ENCODE measurements at places on chromosomes 7 and 10. TPM values are rescaled to one million over a fixed set of nuclear protein-coding genes. Genes with fewer than 3 reads are reported as not detected.
A peak's percentile ranks its signal among the peaks of the same experiment; 100 is the strongest.

The TBX20 gene
- not detected for total RNA-seq

The GDF10 gene
- total RNA-seq, result not detected

The OR6B1 gene
- total RNA-seq, result not detected

The TRIM74 gene
- total RNA-seq, result not detected

The GPR37 gene
- not detected for total RNA-seq

The ACBD7 gene
- 0.81 TPM for total RNA-seq

The CALD1 gene
- 1,139 TPM for total RNA-seq

The TACC2 gene
- total RNA-seq, result 20.7 TPM

The VKORC1L1 gene
- total RNA-seq, result 46.0 TPM

The CLDN3 gene
- not detected for total RNA-seq

The MYH16 gene
- total RNA-seq, result not detected

GRCh38 chr10:68900427-68901104, 549 bp upstream of the DDX50 start:
- H3K4me1 ChIP-seq, result peaks cover 41% of the 10 kb centered on the region
- H3K27me3 ChIP-seq, result no peaks in the 10 kb centered on the region
- peak overlapping the region; percentile 94 for H3K4me3 ChIP-seq
- peak overlapping the region; percentile 98 for H3K27ac ChIP-seq
- H3K36me3 ChIP-seq, result peaks cover 18% of the 10 kb centered on the region

DNA sequence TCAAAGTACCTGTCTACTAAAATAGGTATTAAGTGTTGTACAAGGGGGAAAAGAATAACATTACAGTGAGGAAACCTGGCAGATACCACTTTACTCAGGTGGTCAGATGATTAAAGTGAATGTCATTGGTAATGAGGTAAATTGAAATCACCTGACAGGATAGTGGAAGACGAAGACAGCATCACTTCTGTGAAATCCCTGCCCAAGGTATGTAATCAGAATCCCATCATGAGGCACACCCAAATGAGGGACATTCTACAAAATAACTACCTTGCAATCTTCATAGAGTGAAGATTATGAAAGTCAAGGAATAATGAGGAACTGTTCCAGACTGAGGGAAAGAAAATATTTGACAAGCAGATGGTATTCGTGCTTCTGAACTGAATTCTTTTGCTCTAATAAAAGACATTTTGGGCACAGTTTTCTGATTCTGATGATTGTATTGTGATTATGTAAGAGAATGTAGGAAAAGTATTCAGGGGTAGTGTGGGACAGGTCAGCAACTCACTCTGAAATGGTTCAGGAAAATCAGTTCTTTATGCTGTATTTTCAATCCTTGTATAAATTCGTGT, 33.3 kb upstream of the ARMS2 start:
- no peak for DNase-seq
- H3K27ac ChIP-seq, result peak overlapping the region; percentile 82
- H3K4me1 ChIP-seq, result peaks cover 55% of the 10 kb centered on the region
- peaks cover 4% of the 10 kb centered on the region for H3K27me3 ChIP-seq
- H3K36me3 ChIP-seq, result peaks cover 11% of the 10 kb centered on the region

- no peak overlapping the region for H3K27ac ChIP-seq
- peaks cover 10% of the 10 kb centered on the region for H3K4me1 ChIP-seq
- H3K36me3 ChIP-seq, result no peaks in the 10 kb centered on the region
- no peak for DNase-seq
- no peak overlapping the region for H3K4me3 ChIP-seq
- H3K27me3 ChIP-seq, result no peaks in the 10 kb centered on the region
Observed at GRCh38 chr7:18489624-18490023, 5.9 kb upstream of the HDAC9 start.

DNA sequence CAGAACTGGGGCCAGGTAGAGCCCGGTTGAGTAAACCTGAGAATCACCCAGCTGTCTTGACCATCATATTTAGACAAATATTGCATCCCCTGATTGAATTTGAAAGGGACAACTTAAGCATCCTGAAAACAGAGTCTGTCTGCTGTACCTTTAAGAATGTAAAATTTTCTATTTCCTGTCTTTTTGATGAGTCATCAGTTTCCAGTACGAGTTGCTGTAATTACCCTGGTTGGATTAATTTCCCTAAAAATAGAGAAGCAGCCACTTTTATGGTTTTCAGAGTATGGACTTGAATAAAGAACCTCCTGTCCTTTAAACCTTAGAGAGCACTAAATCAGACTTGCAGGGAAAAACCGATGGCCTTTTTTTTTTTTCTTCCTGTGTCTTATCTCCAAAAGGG, 164.6 kb upstream of the SH2B2 start:
- peak overlapping the region; percentile 88 for H3K27ac ChIP-seq
- H3K4me3 ChIP-seq, result peak overlapping the region; percentile 63
- peaks cover 47% of the 10 kb centered on the region for H3K4me1 ChIP-seq
- no peaks in the 10 kb centered on the region for H3K36me3 ChIP-seq

GRCh38 chr7:103379270-103379975, 32.0 kb downstream of the PSMC2 start:
- DNase-seq, result no peak
- no peak overlapping the region for H3K27ac ChIP-seq
- no peaks in the 10 kb centered on the region for H3K36me3 ChIP-seq

DNA sequence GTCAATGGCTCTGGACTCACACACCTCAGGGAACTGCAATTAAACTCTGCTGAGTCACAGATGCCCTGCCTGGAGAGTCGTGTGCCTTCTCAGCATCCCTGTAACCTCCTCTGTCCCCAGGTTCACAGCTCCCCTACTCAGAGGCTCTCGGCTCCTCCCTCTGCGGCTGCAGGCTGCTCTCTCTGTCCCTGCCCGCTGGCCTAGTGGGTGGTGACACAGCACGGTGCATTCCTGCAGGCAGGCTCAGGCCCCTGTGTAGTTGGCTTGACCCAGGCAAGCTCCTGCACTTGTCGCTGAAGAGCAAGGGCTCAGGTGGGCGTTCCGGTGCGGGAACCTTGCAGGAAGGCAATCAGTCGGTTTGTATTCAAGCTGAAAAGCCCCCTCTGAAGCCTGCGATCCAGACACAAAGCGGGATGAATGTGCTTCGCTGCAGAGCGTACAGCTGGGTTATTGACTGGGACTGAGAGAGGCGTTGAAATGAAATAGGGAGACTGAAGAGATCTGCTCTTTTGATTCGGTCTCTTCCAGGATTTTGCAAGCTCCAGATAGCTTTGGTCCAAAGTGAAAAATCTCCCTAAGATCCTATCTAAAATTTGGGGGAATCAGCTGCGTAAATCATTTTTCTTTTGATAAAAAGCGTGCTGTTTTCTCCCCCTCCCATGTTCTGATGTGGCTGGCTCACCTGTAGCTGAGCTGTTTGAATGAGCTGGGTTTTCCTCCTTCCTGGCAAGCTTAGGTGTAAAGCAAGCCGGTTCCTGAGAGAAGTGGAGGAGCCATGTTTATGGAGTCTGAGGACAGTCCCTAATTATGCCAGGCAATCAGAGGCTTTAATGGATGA, 208.7 kb upstream of the PHYHIPL start:
- DNase-seq, result no peak
- H3K4me3 ChIP-seq, result no peak overlapping the region
- peaks cover 10% of the 10 kb centered on the region for H3K27me3 ChIP-seq
- H3K27ac ChIP-seq, result no peak overlapping the region
- no peaks in the 10 kb centered on the region for H3K36me3 ChIP-seq

- peaks cover 8% of the 10 kb centered on the region for H3K4me1 ChIP-seq
- no peak overlapping the region for H3K27ac ChIP-seq
- H3K27me3 ChIP-seq, result no peaks in the 10 kb centered on the region
Observed at GRCh38 chr10:95300022-95300539, 9.3 kb upstream of the PDLIM1 start.

- H3K4me3 ChIP-seq, result no peak overlapping the region
- DNase-seq, result peak; percentile 24
- H3K4me1 ChIP-seq, result peaks cover 50% of the 10 kb centered on the region
- peaks cover 9% of the 10 kb centered on the region for H3K27me3 ChIP-seq
- H3K36me3 ChIP-seq, result no peaks in the 10 kb centered on the region
Observed at GRCh38 chr10:78337646-78338391, 304.2 kb downstream of the RPS24 start.

DNA sequence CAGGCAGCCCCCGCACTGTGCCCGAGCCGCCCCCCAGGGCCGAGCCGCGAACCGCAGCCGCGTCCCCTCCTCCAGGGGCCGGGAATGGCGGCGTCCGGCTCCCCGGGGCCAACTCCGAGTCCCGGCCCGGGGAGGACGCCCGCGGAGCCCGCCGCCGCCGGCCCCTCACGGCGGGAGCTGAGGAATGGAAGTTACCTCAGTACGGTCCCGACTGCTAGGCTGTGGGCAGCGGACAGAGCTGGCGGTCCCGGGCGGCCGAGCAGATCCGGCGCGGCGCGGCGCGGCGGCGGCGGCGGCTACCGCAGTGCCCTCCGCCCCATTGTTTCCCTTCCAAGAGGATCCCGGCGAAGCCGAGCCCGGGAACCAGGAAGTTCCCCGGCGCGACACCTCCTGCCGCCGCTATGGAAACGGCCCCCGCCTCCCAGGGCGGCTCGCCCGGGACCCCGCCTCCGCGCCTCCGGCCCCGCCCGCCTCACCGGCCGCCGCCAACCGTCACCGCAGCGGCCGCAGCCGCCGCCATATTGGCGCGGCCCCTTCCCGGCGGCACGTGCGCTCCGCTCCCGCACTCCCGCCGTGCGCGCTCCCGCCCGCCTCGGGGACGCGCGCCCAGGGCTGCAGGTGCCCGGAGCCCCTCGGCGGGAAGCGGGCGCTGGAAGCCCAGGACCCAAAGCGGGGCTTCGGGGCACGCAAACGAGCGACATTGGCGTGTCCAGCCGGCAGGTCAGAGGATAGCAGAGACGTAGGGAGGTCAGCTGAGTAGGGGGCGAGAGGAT, at the start of gene USP6NL:
TSS of gene USP6NL (minus strand) at position 403 of the 773 bp plus-strand sequence. CDS start 14,016 bp downstream, outside the sequence.
- H3K27me3 ChIP-seq, result no peaks in the 10 kb centered on the region
- peak; percentile 68 for DNase-seq
- peak within 1 kb of the TSS; percentile 95 for H3K4me3 ChIP-seq
- H3K4me1 ChIP-seq, result peaks cover 56% of the 10 kb centered on the region

DNA sequence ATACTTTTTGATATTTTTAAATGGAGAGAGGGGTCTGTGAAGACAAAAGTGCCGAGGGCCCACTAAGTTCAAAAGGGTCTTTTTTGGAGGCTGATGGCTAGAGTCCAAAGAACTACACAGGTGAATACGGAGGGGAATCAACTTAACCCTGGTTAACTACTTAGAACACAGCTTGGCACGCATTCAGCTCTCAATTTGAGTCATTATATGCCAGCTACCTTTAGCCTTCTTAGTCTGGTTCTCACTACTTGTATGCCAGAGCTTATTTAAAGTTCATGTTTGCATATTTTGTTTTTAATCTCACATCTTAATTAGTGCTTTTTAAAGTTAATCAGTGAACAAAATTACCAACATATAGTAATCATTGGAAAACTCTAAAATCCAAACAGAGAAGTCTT, 80.8 kb downstream of the VWDE start:
- DNase-seq, result no peak
- H3K27me3 ChIP-seq, result no peaks in the 10 kb centered on the region
- no peaks in the 10 kb centered on the region for H3K36me3 ChIP-seq
- no peak overlapping the region for H3K27ac ChIP-seq
- H3K4me1 ChIP-seq, result no peaks in the 10 kb centered on the region
- H3K4me3 ChIP-seq, result no peak overlapping the region

DNA sequence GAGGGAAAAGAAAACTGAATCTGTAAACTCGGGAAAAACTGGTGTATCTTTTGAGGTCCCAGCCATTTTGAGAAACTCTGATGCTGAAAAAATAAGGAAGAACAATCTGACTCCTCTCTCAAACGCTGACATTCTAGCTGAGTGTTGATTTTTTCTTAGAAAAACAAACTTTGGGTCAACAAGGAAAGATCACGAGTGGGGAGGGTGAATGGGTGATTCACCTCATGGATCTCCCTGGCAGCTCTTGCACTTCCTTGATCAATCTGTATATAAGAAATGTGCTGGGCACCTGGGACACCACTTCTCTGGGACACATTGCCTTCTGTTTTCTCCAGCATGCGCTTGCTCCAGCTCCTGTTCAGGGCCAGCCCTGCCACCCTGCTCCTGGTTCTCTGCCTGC, at the start of gene PIP:
TSS of gene PIP (plus strand) at position 297 of the 400 bp plus-strand sequence. CDS start at position 337, 40 bp downstream.
- no peaks in the 10 kb centered on the region for H3K4me1 ChIP-seq
- no peak within 1 kb of the TSS for H3K27ac ChIP-seq
- no peaks in the 10 kb centered on the region for H3K27me3 ChIP-seq

DNA sequence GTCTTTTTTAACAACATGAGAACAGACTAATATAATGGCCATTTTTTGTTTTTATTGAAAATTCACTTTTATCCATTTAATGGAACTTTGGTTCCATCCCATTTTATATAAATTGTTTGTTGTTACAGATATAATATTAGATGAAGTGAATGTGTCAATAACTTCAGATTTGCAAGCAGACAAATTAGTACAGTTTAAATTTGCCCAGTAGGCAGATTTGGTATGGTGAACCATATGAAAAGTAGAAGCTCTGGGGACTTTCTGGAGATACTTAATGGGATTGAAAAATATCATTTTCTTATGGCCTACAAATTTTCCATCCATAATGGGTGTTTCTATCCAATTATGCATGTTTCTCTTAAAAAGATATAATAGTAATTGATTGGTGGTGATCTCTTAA, 1196.2 kb upstream of the C7orf33 start:
- no peak for DNase-seq
- H3K27ac ChIP-seq, result no peak overlapping the region
- H3K27me3 ChIP-seq, result no peaks in the 10 kb centered on the region

GRCh38 chr10:71555087-71555723, 158.5 kb downstream of the CDH23 start:
- no peak overlapping the region for H3K27ac ChIP-seq
- no peak overlapping the region for H3K4me3 ChIP-seq
- DNase-seq, result no peak
- H3K36me3 ChIP-seq, result no peaks in the 10 kb centered on the region
- H3K27me3 ChIP-seq, result peaks cover 34% of the 10 kb centered on the region

- H3K4me1 ChIP-seq, result no peaks in the 10 kb centered on the region
- no peaks in the 10 kb centered on the region for H3K27me3 ChIP-seq
- H3K27ac ChIP-seq, result no peak overlapping the region
- H3K36me3 ChIP-seq, result no peaks in the 10 kb centered on the region
- H3K4me3 ChIP-seq, result no peak overlapping the region
- DNase-seq, result no peak
Observed at GRCh38 chr10:54587971-54588370, 213.1 kb downstream of the PCDH15 start.

GRCh38 chr10:32976338-32976737, 18.3 kb upstream of the ITGB1 start:
- H3K4me1 ChIP-seq, result peaks cover 67% of the 10 kb centered on the region
- DNase-seq, result no peak
- peaks cover 4% of the 10 kb centered on the region for H3K36me3 ChIP-seq

GRCh38 chr7:151066273-151066974, 7.0 kb downstream of the SLC4A2 start:
- H3K27me3 ChIP-seq, result peaks cover 1% of the 10 kb centered on the region
- DNase-seq, result no peak
- peaks cover 16% of the 10 kb centered on the region for H3K36me3 ChIP-seq
- H3K27ac ChIP-seq, result no peak overlapping the region
- H3K4me1 ChIP-seq, result peaks cover 26% of the 10 kb centered on the region
